ENCODE measurements at places on chromosomes 6 and 20.

DNA sequence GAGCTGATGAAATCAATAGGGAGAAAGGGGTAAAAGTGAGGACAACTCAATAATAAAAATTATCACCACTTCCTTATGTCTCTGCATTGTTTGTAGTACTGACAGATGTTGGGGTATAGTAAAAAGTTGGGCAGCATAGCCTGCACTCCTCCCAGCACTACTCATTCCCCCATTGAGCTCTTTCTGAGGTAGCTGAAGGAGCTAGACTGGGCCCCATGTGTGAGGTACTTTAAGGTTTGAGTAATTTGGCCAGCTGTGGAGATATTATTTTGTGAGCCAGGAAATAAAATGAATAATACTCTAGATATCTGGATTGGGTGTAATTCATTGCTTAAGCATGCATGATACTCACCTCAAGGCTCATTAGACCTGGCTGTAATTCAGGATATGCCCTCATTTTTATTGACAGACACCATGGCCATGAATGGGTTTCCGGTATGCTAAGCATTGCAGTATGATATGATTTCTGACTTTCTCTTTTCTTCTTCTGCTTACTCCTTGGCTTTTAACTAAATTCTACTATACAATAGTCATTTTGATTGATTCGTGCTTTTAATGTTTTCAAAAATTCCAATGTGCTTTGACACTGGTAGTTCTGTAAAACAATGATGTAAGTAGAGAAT is 283.9 kb upstream of the RIMS1 start:
- DNase-seq = no peak

DNA sequence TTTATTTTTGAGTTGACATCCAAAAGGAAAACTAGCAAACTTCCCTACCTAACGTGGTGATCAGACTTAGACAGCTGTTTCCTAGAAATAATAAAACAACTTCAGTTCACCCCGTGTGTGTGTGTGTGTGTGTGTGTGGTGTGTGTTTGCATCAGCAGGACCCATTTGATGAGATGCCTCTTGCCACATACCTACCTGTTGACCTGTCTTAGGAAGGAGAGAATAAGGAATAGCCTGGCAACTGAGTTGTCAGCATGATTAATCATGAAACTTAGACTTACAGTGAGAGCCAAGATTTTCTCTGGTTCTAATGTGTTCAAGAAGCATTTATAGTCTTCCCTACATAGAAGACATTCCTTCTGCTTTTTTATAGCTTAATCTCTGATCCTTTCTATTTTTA is 16.1 kb upstream of the PBOV1 start:
- DNase-seq = no peak

DNA sequence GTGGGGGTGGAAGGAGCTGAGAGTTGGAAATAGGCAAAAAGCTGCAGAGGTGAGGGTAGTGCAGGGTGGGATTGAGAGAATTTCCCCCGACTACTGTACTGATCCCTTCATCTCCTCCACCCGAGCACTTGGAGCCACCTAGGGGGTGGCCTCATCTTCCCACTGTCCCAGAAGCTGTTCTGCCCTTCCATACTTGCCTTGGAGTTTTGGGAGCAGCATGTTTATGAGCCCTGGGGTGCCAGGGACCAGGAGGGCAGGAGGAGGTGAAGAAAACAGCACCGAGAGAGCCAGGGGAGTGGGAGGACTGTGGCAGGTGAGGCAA is 34.0 kb upstream of the HLA-A start:
- DNase-seq = no peak

DNA sequence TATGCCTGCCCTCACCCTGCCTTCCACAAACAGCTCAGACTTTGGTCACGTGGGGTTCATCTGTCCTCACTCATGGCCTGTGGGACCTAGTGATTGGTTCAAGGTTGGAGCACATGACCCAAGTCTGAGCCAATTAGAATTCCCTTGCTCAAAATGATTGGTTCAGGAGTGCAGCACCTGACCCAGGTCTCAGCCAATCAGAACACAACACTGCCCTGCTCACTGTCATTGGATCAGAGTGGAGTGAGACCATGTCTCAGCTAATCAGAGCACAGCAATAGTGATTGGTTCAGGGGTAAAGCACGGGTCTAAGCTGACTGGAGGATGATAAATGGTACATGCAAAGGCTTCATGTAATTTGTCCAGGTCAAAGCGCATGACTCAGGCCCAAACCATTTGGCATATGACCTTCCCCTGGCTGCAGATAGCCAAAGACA is 102.2 kb downstream of the PREX1 start:
- no peak for DNase-seq

DNA sequence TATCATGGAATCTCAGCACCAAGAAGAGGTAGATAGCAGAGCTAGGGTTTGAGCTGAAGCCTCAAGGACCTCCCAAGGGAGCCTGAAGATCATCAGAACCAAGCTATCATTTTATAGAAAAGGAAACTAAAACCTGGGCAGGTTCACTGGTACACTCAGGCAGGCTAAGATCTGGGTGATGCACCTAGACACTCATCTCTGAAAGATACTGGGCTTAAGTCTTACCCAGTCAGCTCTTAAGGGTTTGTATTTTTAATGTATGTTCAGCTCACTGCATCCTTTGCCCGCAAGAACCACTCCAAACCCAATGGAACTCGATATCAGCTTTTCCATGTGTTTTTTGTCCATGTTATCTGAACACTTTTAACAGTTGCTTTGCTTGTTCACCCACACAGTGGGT is 78.0 kb upstream of the SLC22A16 start:
- no peak for DNase-seq

DNA sequence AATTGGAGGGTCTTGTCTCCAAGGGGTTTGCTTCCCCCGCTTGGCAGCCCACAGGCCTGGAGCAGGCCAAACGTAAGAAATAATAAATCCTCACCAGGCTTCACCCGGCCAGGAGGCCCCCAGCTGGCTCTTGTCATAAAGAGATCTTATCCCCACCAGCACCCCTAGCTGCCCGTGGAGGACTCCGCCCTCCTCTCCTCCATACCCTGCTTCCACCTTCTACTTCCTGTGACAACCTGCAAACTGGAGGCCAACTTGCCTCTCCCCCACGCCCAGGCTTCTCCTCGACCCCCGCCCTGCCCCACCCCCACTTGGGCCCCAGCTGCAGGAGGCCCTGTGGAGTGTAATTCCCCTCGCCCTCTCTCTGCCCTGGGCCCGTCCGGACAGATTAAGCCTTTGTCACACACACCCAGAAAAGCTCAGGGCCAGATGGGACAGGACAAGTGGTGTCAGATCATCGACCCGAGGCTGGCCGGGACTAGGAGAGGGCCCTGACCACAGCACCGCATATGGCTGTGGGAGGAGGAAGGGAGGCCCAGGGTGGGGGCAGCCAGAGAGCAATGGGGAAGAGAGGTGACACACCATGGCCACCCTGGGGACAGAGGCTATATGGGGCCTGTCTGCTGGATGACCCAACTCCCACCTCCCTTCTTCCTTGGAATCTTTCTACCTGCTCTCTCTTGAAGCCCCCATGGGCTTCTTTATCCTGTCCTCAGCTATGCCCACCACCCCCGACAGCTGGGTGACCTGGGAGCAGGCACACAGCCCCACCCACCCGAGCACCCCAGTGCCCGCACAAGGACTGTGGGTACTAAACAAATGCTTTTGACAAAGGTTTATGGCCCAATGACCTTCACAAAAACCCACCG is 3.9 kb downstream of the NOL4L start:
- DNase-seq = no peak

- DNase-seq = no peak
These were observed 136.0 kb downstream of the MMUT start for GRCh38 chr6:49327005-49327404.

GRCh38 chr20:8443464-8444072 is 311.5 kb downstream of the PLCB1 start:
- no peak for DNase-seq
